ENCODE measurements at places on chromosomes 5 and 9. TPM values are rescaled to one million over a fixed set of nuclear protein-coding genes. Genes with fewer than 3 reads are reported as not detected.

DNA sequence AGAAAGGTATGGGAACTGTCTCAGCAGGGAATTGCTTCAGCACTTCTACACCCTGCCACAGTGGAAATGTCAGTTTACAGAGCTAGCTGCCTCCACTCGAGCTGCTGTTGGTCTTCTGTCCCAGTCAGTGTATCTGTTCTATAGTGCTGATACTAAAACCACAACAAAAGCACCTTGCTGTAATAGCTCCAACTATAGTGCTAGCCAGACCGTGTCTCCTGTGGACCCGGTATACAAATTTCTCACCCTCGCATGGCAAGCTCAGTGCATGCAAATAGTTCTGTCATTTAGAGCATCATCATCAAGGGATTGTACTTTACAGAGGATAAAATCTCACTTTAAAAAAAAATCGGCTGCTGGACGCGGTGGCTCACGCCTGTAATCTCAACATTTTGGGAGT, 51.5 kb upstream of the IQGAP2 start:
- no peak for DNase-seq

TCF7 gene
- total RNA-seq, result 1.3 TPM

DNA sequence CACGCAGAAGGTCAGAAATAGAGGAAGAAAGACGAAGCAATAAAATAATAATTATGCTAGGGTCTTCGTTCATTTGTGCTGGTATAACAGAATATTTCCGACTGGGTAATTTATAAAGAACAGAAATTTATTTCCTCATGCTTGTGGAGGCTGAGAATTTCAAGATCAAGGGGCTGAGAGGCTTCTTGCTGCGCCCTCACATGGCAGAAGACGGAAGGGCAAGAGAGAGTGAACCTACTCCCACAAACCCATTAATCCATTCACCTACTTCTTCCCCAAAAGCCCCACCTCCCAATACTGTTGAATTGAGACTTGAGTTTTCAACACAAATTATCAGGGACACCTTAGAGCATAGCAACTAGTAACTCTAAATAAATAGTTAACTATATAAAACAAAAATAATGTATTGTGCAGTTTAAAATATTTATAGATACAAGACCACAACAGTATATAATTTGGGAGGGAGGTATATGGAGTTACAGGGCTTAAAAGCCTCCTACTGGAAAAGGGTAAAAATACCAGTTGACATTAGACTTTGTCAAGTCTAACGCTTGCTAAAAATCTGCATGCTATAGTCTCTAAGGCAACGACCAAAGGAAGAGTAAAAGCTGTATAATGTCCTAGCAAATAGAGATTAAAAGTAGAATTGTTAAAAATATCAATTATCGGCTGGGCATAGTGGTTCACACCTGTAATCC, 40.3 kb upstream of the NAA35 start:
- DNase-seq, result no peak

DNA sequence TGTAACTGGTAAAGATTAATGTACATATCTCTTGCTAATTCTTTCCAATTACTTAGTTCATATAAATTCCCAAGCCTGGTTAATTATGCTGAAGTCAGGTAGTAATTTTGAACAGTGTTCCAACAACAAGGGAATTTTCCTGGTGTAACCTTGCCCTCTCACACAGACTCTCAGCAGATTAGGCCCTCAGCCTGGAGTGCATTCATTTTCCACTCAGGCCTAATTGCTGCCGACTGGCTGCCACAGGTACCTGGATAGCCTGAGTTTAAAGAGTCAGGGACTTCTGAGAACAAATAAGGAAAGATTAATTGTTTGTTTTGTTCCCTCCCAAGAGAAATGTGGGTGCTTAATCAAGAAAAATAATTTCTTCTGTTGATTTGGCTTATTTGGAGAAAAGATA, 71.4 kb downstream of the PPIC start:
- DNase-seq, result no peak

All from right atrium auricular region (tissue), 2 donors.